ENCODE measurements at places on chromosomes 11 and 22.

- no peak for DNase-seq
These were observed 32.3 kb downstream of the ARHGAP42 start for GRCh38 chr11:100719362-100719761.

GRCh38 chr22:21866833-21867527, 465 bp downstream of the MAPK1 start:
- DNase-seq: no peak

- no peak for DNase-seq
These were observed 4.7 kb upstream of the RANBP1 start for GRCh38 chr22:20111045-20111688.

GRCh38 chr11:32597921-32598320, 14.3 kb downstream of the EIF3M start:
- DNase-seq: no peak

- DNase-seq: no peak
These were observed 852.5 kb upstream of the TENM4 start for GRCh38 chr11:80293293-80293692.

GRCh38 chr11:75114465-75114864, 17.8 kb upstream of the OR2AT4 start:
- no peak for DNase-seq

DNA sequence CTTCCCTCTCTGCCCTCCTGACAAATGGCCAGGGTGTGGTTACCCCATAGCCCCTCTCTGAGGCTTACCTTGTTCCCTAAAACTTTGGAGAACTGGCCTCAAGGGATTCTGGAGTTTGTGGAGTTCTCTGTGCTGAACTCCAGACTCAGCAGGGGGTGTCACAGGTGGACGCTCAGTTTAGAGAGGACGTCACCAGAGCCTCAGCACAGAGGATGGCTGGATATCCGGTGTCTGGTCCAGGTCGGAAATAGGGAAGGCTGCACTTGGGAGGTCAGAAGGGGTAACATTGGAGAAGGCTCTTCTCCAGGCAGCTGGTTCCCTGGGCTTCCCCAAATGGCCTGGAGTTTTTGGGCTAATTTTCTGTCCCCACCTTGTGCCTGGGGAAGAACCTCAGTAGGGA, 64.2 kb downstream of the ADAMTS15 start:
- no peak for DNase-seq

GRCh38 chr11:118547132-118547531, 16.1 kb downstream of the TMEM25 start:
- no peak for DNase-seq
